Upper lobe of left lung (tissue), 6 donors: ENCODE measurements at places on chromosomes 1 and 21. TPM values are rescaled to one million over a fixed set of nuclear protein-coding genes. Genes with fewer than 3 reads are reported as not detected.

DNA sequence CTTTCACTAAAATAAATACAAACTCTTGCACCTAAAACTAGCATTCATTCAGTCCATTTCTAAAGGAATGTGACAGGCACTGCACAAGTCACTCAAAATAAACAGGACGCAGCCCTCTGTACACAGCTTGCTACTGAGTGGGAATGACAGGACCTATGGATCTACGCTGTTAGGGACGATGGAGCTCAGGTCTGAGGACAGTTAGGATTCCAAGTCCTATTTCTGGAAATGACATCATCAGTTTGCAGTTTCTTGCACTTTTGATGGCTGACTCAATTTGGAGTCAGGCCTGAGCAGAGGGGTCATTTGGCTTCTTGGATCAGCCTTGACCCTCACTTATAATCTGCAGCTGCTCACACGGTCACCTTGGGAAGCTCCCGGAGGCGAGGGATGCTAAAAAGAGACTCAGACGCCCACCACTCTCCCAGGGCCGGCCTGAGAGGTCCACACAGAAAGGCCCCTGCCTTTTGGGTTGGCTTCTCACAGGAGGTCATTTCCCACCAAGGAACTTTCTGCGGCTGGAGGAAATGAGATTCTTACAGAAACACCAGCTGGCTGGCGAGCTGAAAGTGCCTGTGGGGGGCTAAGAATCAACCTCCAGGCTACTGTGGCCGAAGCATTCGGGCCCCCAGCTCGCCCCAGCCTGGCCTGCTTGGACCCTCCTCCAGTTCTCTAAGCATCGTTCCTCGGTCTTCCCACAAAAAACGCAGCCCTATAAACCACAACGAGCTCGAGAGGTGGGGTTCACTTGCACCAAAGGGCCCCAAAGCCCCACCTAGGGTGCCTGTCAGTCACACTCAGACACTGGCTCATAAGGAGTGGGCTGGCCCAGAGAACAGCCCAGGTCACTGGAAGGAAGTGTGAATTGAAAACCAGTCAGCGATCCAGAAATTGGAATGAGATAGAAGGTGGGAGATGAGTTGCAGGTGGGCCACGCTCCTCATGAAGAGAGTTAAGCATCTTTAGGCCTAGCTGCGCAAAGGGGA lies 8.9 kb upstream of the PDE9A start:
- no peak overlapping the region for H3K4me3 ChIP-seq
- peaks cover 8% of the 10 kb centered on the region for H3K4me1 ChIP-seq
- no peaks in the 10 kb centered on the region for H3K36me3 ChIP-seq
- DNase-seq, result no peak
- H3K27me3 ChIP-seq, result no peaks in the 10 kb centered on the region

NMNAT2 gene
- total RNA-seq, result 0.72 TPM

PDE9A gene
- 6.9 TPM for total RNA-seq

- H3K4me1 ChIP-seq, result no peaks in the 10 kb centered on the region
- no peak overlapping the region for H3K27ac ChIP-seq
- H3K4me3 ChIP-seq, result no peak overlapping the region
Measured at GRCh38 chr1:234309598-234310459, 63.4 kb upstream of the COA6 start.

GRCh38 chr1:205954819-205955404 lies 11.7 kb upstream of the SLC26A9 start:
- no peak for DNase-seq
- no peak overlapping the region for H3K4me3 ChIP-seq
- no peaks in the 10 kb centered on the region for H3K27me3 ChIP-seq
- H3K27ac ChIP-seq, result no peak overlapping the region
- H3K36me3 ChIP-seq, result no peaks in the 10 kb centered on the region
- no peaks in the 10 kb centered on the region for H3K4me1 ChIP-seq

DNA sequence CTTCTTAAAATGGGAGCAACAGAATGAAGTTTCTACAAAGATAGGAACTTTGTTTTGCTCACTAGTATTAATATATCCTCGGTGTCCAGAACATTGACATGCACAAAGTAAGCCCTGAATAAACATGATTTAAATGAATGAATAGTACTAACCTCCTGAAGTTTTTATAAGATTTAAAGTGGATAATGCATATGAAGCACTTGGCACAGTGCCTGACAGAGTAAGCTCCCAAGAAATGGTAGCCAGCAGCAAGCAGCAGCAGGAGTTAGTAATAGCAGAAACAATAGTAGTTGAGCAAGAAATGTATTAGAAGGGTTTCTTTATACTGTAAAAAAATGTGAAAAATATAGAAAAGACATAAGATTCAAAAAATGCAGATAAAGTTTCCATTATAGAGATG lies 258.1 kb upstream of the C1orf87 start:
- no peaks in the 10 kb centered on the region for H3K36me3 ChIP-seq
- H3K4me3 ChIP-seq, result no peak overlapping the region
- no peak for DNase-seq
- H3K27ac ChIP-seq, result no peak overlapping the region
- H3K27me3 ChIP-seq, result no peaks in the 10 kb centered on the region
- no peaks in the 10 kb centered on the region for H3K4me1 ChIP-seq

UBE2U gene
- total RNA-seq, result not detected

DNA sequence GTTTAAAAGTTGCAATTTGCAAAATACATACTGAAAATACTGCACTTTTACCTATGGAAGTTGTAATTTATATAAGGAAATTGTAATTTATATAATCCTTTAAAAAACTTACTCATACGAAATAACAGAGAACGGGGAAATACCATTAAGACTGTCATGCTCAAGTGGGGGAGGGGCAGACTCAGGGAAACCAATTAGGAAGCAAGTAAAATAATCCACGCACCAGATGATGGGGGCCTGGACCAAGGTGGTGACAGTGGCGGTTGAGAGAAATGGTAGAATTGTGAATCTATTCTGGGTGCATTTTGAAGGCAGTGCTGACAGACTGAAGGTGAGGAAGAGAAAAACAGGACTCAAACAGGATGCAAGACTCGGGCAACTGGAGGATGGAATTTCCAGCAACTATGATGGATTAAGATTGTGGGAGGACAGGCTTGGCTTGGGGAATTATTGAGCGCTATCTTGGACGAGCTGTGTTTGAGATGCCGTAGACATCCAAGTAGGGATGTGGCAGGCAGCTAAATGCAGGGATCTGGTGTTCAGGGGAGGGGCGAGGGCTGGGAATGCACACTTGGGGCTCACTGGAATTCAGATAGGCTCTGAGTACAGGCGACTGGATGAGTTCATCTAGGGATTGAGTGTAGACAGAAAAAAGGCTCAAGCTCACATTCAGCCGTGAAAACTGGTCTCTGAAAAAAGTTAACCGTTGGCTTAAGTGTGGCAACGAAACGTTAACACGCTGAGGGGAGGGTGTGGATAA lies 977 bp downstream of the LCA5L start:
- H3K4me1 ChIP-seq, result peaks cover 13% of the 10 kb centered on the region
- H3K27ac ChIP-seq, result peak overlapping the region; percentile 91
- H3K27me3 ChIP-seq, result no peaks in the 10 kb centered on the region
- no peak for DNase-seq

GRCh38 chr1:59598120-59598440 lies 216.7 kb upstream of the HOOK1 start:
- DNase-seq, result no peak
- H3K4me3 ChIP-seq, result no peak overlapping the region
- H3K4me1 ChIP-seq, result peaks cover 5% of the 10 kb centered on the region
- no peak overlapping the region for H3K27ac ChIP-seq
- no peaks in the 10 kb centered on the region for H3K27me3 ChIP-seq

GRCh38 chr1:246925997-246926626 lies 5.6 kb downstream of the AHCTF1 start:
- H3K36me3 ChIP-seq, result no peaks in the 10 kb centered on the region
- H3K27ac ChIP-seq, result no peak overlapping the region
- H3K27me3 ChIP-seq, result no peaks in the 10 kb centered on the region

DNA sequence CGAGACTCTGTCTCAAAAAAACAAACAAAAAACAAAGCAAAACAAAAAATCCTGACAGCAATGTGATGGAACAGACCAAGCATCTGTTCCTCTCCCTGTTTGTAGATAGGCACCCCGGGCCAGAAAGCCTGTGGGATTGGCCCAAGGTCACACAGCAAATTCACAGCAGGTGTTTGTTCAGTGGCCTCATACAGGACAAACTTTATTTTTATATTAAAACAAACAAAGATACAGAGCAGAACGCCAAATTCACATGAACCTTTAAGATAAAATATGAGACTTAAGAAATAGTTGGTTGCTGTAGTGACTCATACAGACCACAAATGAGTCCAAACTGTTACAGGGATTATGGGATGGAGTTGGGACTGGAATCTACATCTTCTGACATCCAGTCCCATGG lies 2.3 kb upstream of the CELA2A start:
- H3K27ac ChIP-seq, result no peak overlapping the region
- H3K4me1 ChIP-seq, result no peaks in the 10 kb centered on the region
- no peak for DNase-seq
- no peaks in the 10 kb centered on the region for H3K36me3 ChIP-seq

- H3K4me1 ChIP-seq, result no peaks in the 10 kb centered on the region
- H3K27ac ChIP-seq, result no peak overlapping the region
- no peak for DNase-seq
- H3K36me3 ChIP-seq, result no peaks in the 10 kb centered on the region
- no peak overlapping the region for H3K4me3 ChIP-seq
- no peaks in the 10 kb centered on the region for H3K27me3 ChIP-seq
Measured at GRCh38 chr1:161374373-161374772, 6.7 kb upstream of the CFAP126 start.

OLIG1 gene
- not detected for total RNA-seq

SLC1A7 gene
- not detected for total RNA-seq
